ENCODE measurements at places on chromosomes 3 and 15.

GRCh38 chr3:56725175-56725574 lies 42.1 kb upstream of the TASOR start:
- DNase-seq, result no peak

- DNase-seq, result no peak
Observed at GRCh38 chr3:192575879-192576506, 151.3 kb downstream of the FGF12 start.

- DNase-seq, result no peak
Observed at GRCh38 chr3:175336406-175337133, 477.4 kb downstream of the NAALADL2 start.

DNA sequence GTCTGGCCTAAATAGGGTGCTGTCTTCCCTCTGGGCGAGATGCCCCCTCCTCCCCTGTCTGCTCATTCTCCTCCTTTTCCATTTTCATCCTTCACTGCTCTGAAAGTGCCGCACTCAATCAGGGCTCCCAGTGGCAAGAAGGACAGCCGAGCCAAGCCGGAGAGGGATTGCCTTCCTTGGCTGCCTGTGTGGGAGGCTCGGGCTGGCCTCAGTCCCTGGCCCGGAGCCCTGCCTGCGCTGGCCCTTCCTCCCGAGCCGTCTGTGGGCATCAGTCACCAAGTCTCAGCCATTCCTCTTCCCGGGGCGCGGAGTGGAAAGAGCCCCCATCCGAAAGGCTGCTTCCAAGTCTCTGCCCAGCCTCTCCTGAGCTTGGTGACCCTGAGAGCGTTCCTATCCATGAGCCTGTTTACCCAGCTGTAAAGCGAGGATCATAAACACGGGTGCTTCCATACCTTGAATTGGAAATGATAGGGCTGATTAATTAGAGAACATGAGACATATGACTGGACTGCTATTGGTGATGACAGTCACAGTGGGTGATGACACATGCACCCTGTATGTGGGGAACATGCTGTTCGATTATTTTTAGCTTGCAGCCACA lies 59.1 kb upstream of the TLE3 start:
- DNase-seq, result no peak

DNA sequence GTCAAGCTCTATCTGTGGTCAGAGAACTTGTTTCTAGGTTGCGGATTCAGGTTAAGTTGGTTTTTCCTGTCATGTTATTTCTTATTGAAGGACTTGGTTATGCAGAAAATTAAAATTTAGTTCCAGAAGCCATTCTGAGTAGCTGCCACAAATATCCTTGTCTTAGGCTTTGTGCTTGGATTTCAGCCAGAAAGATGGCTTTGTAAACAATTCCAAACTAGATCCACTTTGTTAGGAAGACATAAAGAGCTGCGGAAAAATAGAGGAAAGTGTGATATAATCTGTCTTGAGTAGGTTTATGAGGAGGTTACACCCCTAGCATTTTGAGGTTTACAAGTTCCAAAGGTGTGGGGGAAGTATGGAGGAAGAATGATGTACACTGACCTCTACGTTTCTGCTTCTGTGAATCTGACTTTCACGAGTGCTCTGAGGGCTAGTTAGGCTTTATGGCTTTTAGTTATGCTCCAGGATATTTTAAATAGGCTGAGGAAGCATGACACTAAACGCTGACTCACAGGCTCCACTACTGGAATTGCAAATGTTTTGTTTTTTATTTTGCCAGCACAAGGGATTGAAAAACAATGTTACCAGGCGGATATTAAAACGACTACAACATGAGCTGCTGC lies 46.3 kb upstream of the UTS2B start:
- no peak for DNase-seq

GRCh38 chr3:175357758-175358157 lies 498.6 kb downstream of the NAALADL2 start:
- peak; percentile 7 for DNase-seq

DNA sequence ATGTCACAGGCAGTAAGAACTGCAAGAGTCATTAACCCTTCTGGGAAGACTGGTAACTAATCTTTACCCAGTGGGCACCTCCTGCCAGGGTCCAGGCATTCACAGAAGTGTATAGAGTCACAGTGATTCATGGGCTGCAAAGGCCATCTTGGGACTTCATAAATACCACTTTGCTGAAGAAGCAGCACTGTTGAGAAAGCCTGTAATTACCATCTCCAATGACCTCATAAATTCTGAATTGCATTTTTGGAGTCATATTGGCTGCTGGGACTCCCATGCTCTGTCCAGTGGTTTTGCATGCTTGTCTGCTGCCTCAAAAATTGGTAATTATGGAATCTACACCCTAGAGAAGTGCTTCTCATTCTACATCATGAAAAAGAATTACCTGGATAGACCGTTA lies 837.2 kb downstream of the NTRK3 start:
- no peak for DNase-seq

DNA sequence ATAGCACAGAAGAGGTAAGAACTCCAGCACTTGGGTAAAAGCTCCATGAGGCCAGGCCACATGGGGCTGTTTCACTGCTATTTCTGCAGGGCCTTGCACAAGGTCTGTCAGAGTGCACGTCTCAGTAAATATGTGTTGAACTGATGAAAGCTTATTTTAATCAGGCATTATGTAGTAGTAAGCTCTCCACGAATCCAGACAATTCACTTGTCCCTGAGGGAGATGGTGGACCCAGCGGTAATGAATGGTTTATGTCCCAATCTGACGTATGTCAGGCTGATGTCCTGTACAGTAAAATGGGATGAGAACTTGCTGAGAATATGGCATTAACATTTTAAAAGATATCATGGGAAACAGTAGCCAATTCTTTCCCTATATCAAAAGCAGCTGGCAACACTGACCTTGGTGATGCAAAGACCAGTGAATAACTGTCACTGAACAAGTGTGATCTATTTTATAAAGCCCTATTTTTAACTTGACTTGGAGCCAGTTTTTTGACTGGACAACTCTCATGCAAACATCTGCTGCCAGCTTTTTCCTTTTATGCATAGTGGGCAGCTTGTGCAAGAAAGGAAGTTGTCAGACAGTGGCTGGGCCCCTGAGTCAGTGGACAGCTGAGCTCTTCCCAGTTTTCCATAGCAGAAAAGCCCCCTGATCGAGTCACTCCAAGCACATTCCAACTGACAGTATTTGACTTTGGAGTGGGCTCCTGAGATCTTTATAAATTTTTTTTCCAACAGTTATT lies 519.8 kb upstream of the MDFIC2 start:
- DNase-seq, result peak; percentile 20

DNA sequence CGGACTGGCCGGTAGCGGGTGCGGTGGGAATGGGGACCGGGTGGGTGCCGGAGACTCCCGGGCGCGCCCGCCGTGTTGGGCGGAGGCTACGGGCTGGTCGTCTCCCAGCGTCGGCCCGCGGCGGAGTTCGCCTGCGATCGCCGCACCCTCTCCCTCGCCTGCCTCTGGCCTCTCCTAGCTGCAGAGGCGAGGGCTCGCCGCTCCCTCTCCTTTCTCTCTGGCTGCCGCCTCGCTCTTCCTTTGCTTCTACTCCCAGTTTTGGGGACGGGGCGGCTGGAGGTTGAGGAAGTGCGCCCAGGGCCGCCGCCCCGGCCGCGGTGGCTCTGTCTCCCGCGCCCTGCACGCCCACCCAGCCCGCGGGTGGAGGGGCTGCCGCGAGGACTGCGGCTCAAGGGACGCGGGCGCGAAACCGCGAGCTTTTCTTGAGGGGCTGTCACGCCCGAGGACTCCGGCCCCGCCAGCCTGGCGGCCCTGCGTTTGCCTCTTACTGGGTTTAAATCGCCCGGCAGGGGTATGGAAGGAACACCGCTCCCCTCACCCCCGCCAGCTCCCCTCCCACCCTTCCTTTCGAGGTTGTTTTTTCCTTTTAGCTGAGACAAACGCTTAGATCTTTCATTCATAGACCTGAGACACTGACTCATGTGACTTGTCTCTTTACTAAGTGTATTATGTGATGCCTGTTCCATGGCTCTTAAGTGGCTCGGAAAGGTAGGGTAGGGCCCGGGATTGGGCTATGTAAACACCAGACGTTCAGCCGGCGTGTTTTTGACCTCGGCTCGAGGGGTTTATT lies 654 bp downstream of the PIK3CA start:
- DNase-seq, result peak; percentile 35

DNA sequence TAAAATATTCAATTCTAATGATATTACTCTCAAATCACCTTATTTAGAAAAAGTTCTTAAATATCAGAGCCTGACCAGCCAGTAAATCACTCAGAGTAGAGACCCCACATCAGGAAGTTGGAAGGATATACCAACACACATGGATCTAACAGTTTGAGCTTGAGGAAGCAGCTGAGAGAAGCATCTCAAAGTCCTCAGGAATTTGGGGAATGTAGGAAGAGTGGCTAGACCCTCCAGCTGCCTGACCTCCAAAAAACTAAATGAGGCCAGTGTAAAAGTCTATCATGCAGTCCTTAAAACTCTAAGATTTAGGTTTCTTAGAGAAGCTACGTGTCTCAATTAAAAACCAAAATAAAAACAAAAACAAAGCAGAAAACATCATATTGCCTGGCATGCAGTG lies 55.4 kb downstream of the SETD2 start:
- no peak for DNase-seq

DNA sequence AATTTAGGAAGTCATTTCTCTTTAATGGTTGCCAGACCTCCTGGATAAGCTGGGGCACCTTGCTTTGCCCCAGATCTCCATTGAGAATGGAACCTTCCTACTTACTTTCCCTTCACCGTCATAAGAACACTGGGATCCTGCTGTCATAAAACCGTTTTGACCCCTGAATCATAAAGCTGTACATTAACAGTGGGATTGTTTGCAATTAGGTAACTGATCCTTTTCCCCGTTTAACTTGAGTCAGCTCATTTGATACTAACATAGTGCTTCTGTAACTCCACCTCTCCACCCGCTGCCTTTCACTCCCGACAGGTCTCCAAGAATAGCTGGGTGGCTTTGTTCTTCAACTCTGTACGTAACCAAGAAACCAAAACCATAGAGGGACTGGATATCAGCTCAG lies 308.2 kb upstream of the WNT5A start:
- no peak for DNase-seq

GRCh38 chr3:112084980-112085705 lies 1.0 kb upstream of the C3orf52 start:
- DNase-seq, result no peak

DNA sequence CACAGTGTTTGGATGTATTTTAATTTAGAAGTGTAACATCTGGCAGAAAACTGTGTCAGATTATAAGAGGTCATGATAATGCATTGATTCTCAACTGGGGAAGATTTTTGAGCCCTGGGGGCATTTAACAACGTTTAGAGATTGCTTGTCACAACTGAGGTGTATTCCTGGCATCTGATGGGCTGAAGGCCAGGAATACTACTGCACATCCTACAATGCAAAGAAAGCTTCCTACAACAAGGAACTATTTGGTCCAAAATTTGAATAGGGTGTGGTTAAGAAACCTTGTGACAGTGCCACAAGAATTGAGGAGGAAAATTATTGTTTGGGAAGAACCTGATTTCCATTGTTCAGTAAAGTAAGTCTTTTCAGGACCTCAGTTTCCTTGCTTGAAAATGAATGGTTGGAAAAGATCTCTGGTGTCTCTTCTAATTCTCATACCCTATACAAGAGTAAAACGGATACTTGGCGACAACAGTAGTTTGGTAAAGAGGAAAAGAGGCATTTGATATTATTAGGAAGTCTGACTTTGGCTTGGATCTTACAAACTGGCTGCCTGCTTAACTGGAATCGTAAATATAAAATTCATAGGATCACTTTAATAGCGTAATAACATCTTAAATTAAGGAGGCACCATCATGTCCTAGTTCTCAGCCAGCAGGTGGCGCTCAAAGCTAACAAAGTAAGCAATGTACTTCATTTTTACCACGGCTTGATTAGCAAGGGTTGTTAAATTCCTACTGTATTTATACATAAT lies 4.3 kb downstream of the DAZL start:
- peak; percentile 83 for DNase-seq

DNA sequence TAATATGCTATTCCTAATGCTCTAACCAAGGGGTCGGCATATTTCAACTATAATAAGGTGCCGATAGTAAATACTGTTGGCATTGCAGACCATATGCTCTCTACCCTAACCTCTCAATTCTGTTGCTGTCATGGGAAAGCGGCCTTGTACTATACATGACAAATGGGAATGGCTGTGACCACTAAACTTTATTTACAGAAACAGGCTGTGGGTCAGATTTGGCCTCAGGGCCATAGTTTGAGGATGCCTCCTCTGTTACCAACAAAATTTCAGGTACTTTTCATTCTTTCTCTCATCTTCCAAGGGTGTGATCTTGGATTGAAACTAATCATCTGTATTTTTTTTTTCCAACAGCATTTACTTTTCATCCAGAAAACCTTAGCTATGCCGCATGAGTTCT lies 242.0 kb downstream of the MAGI1 start:
- no peak for DNase-seq

DNA sequence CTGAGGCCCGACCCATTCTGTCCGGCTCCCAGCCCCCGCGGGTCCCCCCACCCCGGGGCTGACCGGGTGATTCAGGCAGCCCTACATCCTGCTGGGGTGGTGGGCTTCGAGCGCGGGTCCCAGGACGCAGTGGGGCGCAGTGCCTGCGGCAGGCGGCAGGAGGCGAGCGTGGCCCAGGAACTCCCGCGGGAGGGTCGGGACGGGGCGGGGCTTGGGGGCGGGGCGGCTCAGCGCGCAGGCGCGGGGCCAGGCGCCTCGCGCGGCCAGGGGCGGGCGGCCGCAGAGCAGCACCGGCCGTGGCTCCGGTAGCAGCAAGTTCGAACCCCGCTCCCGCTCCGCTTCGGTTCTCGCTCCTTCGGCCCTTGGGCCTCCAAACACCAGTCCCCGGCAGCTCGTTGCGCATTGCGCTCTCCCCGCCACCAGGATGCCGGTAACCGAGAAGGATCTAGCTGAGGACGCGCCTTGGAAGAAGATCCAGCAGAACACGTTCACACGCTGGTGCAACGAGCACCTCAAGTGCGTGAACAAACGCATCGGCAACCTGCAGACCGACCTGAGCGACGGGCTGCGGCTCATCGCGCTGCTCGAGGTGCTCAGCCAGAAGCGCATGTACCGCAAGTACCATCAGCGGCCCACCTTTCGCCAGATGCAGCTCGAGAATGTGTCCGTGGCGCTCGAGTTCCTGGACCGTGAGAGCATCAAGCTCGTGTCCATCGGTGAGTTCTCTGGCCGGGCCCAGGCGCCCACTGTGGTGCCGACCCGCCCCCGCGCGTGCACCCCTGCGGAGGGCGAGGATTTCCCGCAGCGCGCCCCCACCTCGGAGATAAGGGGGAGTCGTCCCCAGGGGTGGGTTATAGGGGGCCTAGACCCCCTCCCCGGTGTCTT lies at the start of gene FLNB:
TSS of gene FLNB (plus strand) at position 282 of the 885 bp plus-strand sequence. CDS start at position 425, 143 bp downstream.
- DNase-seq, result peak; percentile 60
